Central memory CD4-positive, alpha-beta T cell (primary cell): ENCODE measurements at places on chromosomes 11 and 22.

DNA sequence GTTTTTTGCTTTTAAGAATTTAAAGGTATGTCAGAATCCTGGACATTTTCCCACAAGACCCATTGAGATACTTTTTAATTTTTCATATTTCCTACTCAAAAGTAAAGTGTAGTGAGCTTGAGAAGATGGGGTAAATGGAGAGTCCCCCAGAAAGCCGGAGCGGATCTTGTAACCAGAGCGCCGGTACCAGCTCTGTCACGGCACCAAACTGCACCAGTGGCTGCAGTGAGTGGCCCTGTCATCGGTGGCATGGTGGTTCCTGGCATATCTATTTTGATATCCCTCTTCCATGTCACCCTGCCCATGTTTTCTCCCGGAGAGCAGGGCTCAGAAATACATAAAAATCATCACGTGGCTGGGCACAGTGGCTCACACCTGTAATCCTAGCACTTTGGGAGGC, 19.3 kb downstream of the DDX25 start:
- no peak for DNase-seq

DNA sequence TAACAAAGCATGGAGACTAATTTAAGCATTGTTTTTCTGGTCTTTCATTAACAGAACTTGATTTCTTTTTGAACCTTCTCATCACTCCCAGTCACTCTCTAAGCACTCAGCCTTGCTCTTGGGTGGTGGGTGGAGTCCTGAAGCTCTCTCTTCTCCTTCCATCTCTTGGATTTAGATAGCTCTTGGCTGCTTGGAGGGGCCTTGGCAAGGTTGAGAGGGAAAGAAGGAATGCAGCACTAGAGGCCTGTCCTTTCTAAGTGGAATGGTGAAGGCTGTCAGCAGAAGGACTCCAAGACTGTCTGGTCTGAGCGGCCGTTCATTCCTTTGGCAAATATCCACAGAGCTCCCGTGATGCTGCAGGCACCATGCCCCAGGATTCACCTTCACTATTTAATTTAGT, 168.6 kb upstream of the E2F8 start:
- no peak for DNase-seq

- DNase-seq, result no peak
These were observed 160.5 kb upstream of the GRK3 start for GRCh38 chr22:25403811-25404471.

DNA sequence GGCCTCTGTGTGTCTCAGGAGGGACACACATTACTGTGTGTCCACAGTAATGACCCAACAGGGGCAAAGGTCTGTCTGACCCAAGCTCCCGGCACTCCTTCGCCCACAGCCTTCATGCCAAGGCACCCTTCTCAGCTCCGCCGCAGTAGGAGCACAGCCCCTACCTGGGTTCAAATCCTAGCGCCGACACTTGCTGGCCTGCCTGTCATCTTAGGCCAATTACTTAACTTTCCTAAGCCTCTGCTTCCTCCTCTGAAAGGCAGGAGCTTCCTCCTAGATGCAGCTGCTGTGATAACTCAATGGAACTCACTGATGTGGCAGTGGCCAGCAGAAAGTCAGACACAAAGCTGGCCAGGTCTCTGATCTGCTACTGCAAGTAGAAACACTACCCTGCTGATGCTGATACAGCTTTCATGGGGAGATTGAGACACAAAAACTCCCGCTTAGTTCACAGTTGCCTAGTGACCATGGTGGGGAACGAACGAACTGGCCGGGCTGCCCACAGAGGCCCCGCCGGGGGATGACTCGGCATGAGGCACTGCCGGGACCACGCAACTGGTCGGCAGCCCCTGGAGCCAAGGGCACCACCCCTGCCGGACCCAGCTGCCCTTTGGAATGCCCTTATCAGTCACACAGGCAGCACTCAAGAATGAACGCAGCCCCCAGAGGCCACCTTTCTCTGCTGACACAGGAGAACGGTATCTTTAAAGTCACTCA, 8.1 kb downstream of the EHD1 start:
- no peak for DNase-seq

GRCh38 chr11:39968071-39968470, 1491.4 kb downstream of the LRRC4C start:
- DNase-seq, result no peak

GRCh38 chr11:123429913-123430720, at the start of gene GRAMD1B:
GRAMD1B (plus strand) TSS chr11:123430269; CDS start chr11:123430793, 524 bp downstream.
- peak; percentile 76 for DNase-seq

DNA sequence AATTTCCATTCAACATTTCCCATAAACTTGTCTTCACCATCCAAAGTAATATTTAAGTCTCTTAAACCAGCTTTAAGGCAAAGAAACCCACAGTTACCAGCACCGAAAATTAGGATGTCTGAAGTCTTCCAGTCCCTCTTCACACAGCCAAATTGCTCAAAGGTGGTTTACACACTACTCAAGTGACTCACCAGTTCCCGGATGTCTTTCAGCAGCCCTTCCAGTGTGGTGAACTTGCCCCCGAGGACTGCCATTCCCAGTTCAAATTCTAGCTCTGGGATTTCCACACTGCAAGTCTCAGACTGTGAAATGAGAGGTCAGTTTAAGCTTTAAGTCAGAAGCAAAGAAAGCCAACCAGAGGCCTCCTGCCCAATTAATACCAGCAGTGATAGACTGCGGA, 5.1 kb downstream of the ZPR1 start:
- DNase-seq, result no peak
